ENCODE measurements at places on chromosomes 12 and 14.

DNA sequence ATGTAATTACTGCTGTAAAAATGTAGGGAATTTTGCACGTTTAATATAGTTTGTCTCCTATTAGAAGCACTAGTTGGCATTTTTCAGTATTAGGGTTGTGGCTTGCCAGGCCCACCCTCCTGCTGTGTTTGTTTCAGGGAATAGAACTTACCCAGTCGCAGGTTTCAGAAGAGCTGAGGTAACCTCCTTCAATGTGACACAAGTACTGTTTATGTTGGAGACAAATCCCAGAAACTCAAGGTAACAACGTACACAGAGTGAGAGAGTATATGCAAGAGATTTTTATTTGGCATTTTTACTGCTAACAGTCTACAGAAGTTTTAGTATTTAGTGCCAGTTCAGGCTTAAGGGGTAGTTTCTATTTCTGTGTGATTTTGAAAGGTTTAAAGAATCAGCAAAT lies 284.3 kb downstream of the RAD51B start:
- DNase-seq = no peak

DNA sequence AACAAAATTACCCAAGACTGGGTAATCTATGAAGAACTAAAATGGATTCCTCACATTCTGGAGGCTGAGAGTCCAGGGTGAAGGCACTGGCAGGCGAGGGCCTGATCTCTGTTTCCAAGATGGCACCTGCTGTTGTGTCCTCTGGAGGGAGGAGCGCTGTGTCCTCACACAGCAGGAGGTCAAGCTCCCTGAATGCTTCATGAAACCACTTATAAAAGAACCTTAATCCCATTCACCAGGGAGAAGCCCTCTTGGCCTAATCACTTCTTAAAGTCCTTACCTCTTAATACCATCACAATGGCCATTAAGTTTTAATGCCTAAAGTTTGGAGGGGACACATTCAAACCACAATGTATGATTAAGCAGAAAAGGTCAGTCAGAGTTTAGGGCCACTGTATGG lies 172.4 kb downstream of the EMP1 start:
- no peak for DNase-seq

DNA sequence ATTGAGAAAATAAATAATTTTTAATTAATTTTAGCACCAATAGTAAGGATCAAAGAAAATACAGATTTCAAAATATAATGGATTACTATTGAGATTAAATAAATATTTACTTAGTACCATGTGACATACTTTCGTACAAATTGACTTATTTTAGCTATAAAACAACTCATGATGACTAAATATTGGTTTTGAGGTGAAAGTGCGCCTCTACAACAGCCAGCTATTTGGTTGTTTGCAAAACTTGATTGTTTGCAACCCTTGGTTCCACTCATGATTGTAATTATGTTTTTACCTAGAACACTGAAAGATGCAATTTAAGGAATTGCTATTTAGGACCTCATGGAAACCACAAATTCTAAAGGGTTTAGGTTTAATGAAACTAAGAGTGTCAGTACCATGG lies 51.9 kb upstream of the PPM1H start:
- DNase-seq = no peak

DNA sequence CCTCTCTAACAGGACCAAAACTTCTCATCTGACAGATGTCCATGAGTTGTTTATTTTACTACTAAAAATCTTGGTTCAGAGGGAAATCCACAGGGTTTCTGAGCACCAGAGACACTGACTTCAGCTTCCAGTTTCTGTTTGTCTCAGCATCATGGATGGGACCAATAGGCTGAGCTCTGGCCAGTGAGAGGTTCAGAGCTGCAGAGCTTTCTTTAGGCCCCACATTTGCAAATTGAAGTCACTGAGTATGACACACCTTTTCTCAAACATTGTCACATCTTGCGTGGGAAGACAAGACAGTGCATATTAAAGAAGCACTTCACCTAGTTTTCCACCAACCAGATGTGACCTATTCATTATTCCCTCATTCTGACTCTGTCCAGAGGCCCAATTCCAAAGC lies 45.2 kb downstream of the RDH12 start:
- no peak for DNase-seq

GRCh38 chr12:54987611-54988231 lies 3.2 kb upstream of the TESPA1 start:
- DNase-seq = no peak

DNA sequence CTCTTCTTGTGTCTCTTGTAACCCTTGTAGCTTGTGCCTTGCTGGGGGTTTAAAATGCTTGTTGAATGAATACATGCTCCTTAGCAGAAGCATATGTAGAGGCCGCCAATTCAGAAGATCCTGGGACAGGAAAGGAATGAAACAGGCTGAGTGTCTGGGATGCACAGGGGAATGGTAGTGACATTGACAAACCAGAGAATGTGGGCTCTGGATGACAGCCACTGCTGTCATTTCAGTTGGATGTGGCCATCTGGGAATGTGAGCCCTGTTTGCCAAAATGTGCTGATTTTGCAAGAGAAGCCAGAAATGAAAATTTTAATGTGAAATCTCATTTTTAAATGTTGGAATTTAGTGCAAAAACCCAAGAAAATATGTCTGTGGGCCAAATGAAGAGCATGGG lies 136.8 kb downstream of the DACT1 start:
- no peak for DNase-seq

DNA sequence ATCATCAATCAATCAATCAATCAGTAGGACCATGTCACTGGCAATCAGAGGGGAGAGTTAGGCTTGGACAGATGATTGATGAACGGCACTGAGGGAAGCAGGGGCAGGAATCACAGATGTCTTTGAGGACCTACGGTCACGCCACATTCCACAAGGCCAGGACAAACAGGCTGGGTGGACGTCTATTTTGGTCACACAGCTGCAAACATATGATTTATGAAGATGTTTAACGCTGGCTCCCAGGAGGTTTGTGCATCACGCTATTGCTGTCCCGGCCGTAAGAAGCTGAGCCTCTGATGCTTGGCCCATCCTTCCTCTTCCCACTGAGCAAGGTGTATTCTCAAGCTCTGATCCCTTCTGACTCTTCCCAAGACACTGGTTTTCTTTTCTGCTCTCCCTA lies 160.8 kb downstream of the FOXN3 start:
- no peak for DNase-seq

DNA sequence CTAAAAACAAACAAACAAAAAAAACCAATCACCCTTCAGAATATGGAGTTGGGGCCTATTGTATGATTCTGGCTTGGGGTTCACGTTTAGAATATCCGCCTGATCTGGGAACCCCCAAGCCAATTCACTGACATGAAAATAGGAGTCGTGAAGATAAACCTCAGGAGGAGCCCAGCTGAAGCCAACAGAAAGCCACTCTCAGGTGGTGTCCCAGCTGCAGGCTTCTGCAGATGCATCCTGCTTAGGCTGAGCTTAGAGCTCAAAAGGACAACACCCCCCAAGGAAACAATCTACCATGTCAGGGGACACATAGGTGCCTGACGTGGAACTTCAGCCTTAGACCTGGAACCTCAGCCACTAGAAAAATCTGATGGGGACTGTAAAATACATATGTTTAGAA lies 51.9 kb downstream of the SYNE3 start:
- DNase-seq = no peak

DNA sequence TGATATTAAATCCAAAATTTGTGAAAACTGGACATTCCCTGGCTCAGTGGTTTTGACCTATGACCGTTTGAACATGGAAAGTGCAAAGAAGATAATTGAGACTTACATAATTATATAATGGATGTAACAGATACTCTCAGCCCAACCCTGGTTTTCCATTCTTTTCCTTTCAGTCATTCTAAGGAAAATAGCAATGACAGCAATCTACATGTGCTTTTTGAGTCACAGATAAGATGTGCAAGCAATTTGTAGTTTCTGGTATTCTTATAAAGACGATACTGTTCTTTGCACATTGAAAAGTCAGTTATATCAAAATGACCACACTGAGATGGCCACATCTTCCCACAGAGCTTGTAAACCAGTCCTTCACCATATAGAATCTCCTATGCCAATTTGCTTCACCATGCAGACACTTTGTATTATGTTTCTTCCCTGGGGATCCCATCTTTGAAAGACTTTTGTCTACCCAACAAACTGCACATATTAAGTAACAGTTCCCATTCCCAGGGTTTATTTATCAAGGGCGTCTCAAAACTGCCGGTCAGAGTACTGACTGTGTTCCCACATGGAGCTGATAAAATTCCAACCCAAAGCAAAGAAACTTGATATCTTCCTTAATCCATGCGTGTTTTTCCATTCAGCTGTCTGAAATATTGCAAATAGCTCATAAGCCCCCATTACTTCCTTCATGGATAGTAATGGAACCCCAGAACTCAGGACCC lies 34.8 kb downstream of the PLXNC1 start:
- DNase-seq = no peak

- no peak for DNase-seq
Measured at GRCh38 chr14:78227248-78228077, 57.3 kb downstream of the NRXN3 start.

- DNase-seq = no peak
Measured at GRCh38 chr12:125372085-125372484, 306.9 kb downstream of the AACS start.

DNA sequence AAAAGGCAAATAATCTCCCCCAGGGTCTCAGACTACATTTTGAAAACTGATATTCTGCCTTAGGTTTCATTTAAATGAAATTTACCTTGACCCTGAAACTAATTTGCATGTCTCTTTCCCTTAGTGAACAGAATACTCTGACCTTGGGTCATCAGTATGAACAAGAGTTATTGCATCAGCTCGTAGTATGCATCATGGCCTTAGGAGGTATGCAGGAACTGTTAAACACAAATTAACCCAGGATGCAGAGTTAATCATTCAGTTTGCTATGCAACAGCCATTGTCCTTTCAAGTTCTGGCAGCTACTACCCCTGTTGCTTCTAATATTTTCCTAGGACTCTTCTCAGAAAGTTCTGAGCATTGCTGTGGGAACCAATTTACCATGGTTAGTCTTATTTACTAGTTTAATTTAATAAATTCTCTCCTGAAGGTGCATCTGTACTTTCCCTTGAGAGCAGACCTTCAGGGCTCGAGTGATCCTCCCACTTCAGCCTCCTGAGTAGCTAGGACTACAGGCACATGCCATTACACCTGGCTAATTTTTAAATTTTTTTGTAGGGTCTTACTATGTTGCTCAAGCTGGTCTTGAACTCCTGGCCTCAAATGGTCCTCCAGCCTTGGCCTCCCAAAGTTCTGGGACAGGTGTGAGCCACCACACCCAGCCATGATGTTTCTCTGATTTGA lies 126.7 kb downstream of the TTC6 start:
- DNase-seq = no peak

GRCh38 chr12:4908684-4909409 lies 858 bp upstream of the KCNA1 start:
- peak; percentile 51 for DNase-seq

- no peak for DNase-seq
Measured at GRCh38 chr12:115423546-115423987, 739.6 kb upstream of the TBX3 start.

DNA sequence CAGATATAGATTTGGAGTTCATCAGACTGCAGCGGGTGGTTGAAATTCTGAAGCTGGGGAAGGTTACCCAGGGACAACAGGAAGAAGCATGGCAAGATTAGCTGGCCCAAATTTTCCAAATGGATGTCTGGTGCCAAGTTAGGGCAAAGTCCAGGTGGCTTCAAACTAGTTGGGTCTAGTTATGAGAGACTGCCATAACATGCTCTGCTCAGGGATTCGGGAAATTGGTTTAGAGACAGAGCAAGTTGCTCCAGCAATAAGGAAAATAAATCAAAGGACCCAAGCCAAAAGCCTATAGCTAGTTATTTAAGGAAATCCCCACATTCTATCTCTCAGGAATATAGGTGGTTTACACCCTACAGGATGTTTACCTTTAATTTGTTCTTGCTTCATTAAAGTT lies 125.7 kb upstream of the BTG1 start:
- DNase-seq = no peak

GRCh38 chr12:1857821-1858220 lies 37.5 kb downstream of the LRTM2 start:
- DNase-seq = no peak

DNA sequence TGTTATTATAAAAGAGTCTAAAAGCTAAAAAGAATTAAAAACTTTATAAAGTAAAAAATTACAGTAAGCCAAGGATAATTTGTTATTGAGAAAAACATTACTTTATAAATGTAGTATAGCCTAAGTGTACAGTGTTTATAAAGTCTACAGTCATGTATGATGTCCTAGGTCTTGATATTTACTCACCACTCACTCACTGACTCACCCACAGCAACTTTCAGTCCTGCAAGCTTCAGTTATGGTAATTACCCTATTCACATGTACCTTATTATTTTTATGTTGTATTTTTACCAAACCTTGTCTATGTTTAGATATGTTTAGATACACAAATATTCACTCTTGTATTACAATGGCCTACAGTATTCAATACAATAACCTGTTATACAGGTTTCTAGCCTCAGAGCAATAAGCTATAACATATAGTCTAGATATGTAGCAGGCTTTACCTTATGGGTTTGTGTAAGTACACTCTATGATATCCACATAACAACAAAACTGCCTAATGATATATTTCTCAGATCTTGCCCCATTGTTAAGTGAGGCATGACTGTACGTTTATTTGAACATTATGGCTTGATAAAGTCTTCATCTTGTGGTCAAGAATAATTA lies 113.7 kb upstream of the KITLG start:
- DNase-seq = no peak

- no peak for DNase-seq
Measured at GRCh38 chr14:54189333-54189732, 207.5 kb upstream of the CDKN3 start.

DNA sequence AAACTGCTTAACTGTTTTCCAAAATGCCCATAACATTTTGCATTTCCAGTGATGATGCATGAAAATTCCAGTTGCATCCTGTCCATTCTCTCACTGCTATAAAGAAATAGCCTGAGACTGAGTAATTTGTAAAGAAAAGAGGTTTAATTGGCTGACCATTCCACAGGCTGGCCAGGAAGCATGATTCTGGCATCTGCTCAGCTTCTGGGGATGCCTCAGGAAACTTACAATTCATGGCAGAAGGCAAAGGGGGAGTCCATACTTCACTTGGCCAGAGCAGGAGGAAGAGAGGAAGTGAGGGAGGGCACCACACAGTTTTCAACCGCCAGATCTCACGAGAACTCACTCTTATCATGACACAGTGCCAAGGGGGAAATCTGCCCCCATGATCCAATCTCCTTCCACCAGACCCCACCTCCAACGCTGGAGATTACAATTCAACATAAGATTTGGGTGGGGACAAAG lies 18.2 kb upstream of the CLEC2D start:
- no peak for DNase-seq

GRCh38 chr14:95104911-95105310 lies 52.4 kb downstream of the DICER1 start:
- no peak for DNase-seq

DNA sequence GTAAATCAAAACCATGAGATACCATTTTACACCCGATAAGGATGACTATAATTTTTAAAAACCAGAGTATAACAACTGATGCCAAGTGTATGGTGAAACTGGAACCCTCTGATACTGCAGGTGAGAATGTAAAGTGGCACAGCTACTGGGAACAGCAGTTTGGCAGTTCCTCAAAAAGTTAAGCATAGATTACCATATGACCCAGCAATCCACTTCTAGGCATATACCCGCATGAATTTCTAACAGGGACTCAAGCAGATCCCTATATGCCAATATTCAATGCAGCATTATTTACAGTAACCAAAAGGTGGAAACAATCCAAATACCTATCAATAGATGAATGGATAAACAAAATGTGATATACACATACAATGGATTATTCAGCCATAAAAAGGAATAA lies 57.4 kb downstream of the BAZ1A start:
- no peak for DNase-seq

- DNase-seq = no peak
Measured at GRCh38 chr12:108657130-108657745, 23.5 kb upstream of the SELPLG start.

Data from left hindlimb (tissue), 1 donor.